ENCODE measurements at places on chromosomes 13 and 19. TPM values are rescaled to one million over a fixed set of nuclear protein-coding genes. Genes with fewer than 3 reads are reported as not detected.

TYROBP gene
- polyA plus RNA-seq: 2.3 TPM

ZNF564 gene
- 15.3 TPM for polyA plus RNA-seq

ZNF221 gene
- polyA plus RNA-seq: 1.0 TPM

PBX4 gene
- 3.8 TPM for polyA plus RNA-seq

LHB gene
- not detected for polyA plus RNA-seq

HNRNPUL1 gene
- 51.4 TPM for polyA plus RNA-seq

LGALS7B gene
- not detected for polyA plus RNA-seq

MAST1 gene
- polyA plus RNA-seq: 3.5 TPM

GRCh38 chr13:98517576-98518310, 59.2 kb downstream of the STK24 start:
- no peak for DNase-seq

DNA sequence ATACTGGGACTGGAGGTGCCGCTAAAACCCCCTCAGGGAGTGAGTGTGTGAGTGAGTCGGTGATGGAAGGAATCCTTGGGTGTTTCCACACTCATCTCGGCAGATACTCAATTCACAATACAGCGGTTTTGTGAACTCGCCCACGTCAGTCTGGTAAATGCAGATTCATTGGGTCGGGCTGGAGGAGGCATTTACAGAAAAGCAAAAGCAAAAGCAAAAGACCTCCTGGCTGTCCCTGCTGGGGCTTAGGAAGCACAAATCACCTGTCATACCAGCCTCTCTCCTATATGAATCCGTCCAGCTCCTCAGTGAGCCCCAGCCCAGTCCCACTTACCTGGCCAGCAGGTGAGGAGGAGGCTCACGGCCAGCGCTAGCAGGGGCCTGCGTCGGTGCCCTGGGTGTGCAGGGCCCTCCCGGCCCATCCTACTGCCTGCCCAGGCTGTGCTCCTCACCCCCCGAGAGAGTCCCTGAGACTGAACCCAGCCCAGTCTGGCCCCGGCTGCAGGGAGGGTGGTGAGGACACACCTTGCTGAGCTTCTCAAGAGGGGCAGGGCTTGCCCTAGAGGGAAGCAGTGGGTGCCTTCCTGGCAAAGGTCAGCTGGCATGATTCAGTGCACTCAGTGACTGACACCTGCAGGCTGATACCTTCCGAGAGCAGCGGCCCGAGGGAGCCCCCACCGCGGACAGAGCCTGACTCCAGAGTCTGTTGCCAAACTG, at the start of gene MUC16:
Gene MUC16, minus strand, starts transcription at position 475 of the 717 bp plus-strand sequence.
- DNase-seq: no peak

GRCh38 chr19:48398375-48399235, 5.1 kb downstream of the GRIN2D start:
- DNase-seq: peak; percentile 87

- DNase-seq: no peak
These were observed 22.3 kb upstream of the CYSLTR2 start for GRCh38 chr13:48631441-48631840.

- no peak for DNase-seq
These were observed 79.4 kb upstream of the FNDC3A start for GRCh38 chr13:48896312-48896711.

DNA sequence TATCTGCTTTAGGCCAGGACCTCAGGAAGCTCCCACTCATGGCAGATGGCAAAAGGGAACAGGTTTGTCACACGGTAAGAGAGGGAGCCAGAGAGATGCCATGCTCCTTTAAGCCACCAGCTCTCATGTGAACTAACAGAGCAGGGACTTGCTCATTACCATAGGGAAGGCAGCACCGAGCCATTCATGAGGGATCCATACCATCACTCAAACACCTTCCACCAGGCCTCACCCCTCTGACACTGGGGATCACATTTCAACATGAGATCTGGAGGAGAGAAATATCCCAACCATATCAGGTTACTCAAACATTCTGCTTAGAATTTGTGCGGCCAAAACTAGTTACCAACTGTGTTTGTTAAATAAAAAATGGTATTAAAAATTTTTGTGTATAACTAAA, 427.0 kb downstream of the UQCRFS1 start:
- no peak for DNase-seq

DNA sequence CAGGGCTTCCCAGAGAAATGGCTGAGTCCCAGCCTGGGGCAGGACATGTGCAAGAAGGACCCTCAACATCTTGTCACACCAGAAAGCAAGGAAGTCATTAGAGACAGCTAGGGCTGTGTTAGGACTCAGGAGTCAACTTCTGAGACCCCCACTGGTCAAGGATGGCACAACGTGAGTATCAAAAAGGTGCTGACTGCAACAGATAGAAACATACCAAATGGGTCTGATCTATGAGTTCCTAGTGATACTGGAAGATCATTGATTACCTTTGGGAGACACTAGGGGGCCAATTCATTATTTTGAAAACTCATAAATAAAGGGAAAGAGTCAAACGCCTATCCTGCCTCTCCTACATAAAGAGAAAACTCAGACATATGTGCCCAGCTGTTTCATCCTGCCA, 73.5 kb upstream of the GJB6 start:
- DNase-seq: no peak

DNA sequence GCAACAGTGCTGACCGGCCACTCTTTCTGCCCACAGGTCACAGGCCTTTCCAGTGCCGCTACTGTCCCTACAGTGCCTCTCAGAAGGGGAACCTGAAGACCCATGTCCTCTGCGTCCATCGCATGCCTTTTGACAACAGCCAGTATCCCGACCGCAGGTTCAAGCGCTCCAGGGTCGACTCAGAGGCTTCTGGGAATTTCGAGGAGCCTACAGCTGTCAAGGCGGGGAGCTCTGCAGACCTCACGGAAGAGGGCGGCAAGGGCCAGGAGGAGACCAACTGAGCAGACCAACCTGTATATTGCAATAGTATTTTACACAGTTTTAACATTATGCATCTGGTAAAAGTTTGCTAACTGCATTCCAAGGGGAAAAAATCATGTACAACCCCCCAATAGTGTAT, 338.5 kb downstream of the ZNF536 start:
- DNase-seq: no peak

GRCh38 chr13:106488076-106488475, 47.4 kb downstream of the EFNB2 start:
- no peak for DNase-seq

GRCh38 chr19:18660939-18661670, 22.4 kb upstream of the CRTC1 start:
- DNase-seq: no peak

GRCh38 chr13:92414851-92415250, 811.8 kb upstream of the GPC6 start:
- DNase-seq: no peak

DNA sequence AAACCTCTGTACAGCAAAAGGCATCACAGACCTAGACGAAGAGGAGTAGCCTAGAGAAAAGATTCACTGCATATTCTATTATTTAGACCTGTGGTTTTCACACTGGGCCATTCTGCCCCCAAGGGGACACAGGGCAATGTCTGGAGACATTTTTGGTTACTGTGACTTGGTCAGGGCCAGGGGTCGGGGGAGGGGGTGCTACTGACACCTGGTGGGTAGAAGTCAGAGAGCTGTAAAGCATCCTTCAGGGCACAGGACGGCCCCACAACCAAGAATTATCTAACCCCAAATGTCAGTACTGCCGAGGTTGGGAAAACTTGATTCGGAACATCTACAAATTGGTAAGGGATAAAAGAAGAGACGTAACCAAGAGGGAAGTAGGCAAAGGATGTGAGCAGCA, 11.3 kb downstream of the ELAVL1 start:
- DNase-seq: no peak

GRCh38 chr19:48955308-48955958, 758 bp downstream of the BAX start:
- DNase-seq: no peak

- DNase-seq: no peak
These were observed 127.4 kb downstream of the MAB21L1 start for GRCh38 chr13:35349052-35349451.

- DNase-seq: no peak
These were observed 52.9 kb upstream of the CYP4F8 start for GRCh38 chr19:15562145-15562544.

- peak; percentile 67 for DNase-seq
These were observed 2.8 kb upstream of the CIRBP start for GRCh38 chr19:1266129-1266915.

GRCh38 chr13:31930490-31930889, 101.1 kb upstream of the FRY start:
- DNase-seq: no peak

- DNase-seq: no peak
These were observed 306.2 kb downstream of the TEX29 start for GRCh38 chr13:111626371-111627305.

GRCh38 chr19:40690050-40690692, at the start of gene NUMBL:
Gene NUMBL (minus strand): TSS chr19:40690651. CDS start chr19:40690483, 168 bp downstream.
- no peak for DNase-seq

- no peak for DNase-seq
These were observed 131.5 kb upstream of the GJB6 start for GRCh38 chr13:20363603-20364002.

- no peak for DNase-seq
These were observed 485.4 kb downstream of the KLF5 start for GRCh38 chr13:73544175-73544574.

DNA sequence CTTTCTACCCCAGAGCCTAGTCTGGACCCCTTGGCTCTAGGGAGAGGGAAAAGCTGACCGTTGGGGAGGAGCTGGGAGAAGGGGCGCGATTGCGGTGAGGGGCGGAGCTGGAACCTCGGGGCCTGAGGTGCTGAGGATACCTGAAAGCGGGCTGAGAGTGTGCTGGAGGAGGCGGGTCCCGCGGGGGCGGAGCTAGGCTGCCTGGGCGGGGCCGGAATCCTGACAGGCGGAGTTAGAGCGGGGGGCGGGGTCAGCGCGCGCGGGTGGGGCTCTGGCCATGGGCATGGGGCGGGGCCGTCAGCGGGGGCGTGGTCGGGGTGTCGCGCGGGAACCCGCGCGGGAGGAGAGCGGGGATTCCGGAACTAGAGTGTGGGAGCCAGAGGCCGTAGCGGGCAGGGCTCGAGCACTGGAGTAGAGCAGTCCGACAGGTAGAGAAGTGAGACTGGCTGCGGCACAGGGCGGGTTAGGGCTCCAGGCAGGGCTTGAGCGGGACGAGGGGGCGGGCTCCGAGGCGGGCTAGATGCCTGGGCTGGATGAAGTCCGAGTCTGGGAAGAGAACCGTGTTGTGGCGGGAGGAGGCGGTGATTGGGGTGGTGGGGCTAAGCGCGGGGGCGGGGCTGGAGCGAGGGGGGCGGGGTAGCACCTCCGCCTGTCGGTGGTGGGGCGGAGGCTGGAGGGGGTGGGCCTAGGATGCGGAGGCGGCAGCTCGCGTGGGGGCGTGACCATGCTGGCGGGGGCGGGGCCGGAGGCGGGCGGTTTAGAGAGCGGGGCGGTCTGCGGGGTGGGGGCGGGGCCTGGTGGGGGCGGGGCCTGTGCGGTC, at the start of gene INAFM1:
Gene INAFM1, plus strand, starts transcription at position 815 of the 820 bp plus-strand sequence. CDS start 35 bp downstream, outside the sequence.
- DNase-seq: peak; percentile 98

DNA sequence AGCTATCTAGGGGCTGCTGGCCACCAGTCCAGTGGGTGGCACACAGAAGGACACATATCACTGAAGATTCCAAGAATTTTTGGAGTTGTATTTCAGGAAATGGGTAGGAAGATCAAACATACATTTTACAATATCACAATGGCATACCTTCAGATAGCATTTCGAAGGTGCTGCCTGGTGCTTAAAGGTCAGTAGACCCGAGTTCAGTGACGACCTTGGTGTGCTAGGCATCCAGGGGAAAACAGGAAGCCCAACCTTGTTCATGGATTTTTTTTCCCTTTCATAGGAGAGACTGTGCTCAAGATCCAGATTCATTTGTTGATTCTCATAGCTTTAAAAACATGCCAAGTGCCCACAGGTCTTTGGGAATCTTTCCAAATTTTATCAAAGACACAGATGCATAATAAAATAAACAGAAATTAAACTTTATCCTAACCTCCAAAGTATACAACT, 51.0 kb upstream of the RCBTB2 start:
- no peak for DNase-seq

- no peak for DNase-seq
These were observed 105.2 kb upstream of the SOX1 start for GRCh38 chr13:111961651-111962192.

GRCh38 chr13:46405457-46405856, 18.4 kb upstream of the RUBCNL start:
- no peak for DNase-seq

DNA sequence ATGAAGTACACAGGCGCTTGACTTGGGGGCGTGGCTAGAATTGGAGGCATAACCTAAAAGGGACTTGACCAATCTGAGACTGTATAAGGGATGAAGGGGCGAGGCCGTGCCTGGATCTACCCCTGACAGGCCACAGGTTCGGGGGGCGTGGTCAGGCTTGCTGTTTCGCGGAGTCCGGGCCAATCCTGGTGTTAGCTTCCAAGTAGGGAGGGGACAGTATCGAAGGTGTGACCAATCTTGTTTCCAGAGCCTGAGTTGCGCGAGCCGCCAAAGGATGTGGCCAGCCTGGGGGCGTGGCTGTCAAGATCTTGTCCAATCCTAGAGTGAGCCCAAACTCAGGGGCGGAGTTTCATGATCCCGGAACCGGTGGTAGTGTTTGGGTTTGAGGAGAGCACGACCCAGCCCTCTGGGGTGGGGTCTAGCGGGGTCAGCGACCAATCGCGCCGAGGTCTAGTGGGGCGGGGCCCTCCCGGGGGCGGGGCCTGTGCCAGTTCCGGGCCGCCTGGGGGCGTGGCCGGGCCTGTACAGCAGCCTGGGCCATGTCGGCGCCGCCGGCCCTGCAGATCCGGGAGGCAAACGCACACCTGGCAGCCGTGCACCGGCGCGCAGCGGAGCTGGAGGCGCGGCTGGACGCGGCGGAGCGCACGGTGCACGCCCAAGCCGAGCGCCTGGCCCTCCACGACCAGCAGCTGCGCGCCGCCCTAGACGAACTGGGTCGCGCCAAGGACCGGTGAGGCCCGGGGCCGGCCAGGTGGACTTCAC, at the start of gene VMAC:
Gene VMAC, plus strand, starts transcription at position 521 of the 762 bp plus-strand sequence. Its CDS starts 19 bp downstream, at position 540.
- DNase-seq: peak; percentile 100

DNA sequence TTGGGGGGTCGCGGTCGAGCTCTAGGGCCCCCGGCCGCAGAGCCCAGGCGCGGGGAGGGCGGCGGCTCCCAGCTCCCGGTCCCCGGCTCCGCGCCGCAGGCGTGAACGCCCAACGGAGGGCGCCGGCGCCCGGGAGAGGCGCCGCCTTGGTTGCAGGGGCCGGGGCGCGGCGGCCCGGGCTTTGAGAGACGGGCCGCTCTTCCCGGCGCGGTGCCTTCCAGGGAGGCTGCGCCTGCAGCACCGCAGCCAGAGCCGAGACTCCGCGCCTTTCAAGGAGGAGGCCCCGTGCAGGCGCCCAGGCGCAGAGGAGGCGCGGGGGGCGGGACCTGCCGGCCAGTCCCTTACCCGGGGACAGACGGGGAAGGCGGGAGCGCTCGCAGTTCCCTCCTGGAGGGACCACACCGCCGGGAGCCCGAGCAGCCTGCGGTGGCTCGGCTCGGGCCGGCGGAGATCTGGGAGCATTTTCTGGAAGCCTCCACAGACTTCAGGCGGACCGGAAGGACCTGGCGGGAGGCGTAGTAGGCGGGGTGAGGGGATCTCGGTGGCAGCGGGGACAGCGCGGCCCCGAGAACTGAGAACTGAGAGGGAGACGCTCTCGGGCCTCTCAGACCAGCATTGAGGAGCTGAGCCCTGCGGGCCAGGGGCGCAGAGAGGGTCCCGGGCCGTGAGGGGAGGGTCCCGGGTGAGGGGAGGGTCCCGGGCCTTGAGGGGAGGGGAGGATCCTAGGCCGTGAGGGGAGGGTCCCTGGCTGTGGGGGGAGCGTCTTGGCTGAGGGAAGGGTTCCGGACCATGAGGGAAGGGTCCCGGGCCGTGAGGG, 25.5 kb upstream of the MCF2L start:
- peak; percentile 4 for DNase-seq
